ENCODE measurements at places on chromosomes 12 and 14.

DNA sequence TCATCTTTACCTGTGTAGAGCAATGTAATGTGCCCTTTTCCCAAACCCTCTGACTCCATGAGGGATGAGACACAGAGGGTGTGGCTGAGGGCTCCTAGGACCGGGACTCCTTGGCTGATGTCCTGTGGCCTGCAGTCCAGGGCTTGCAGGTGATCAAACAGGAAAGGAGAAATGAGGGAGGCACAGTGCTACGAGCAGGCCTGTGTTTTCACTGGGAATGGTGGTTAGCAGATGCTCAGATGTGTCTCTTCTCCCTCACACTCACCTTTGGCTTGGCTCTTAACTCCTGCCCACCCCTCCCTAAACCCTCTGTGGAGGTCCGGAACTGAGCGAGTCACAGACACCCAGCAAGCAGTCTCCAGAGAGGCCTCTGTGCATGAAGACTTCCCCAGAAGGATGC lies 254.4 kb downstream of the DAD1 start:
- DNase-seq: no peak

- DNase-seq: no peak
These were observed 298.9 kb downstream of the PCNX1 start for GRCh38 chr14:71206123-71206522.

DNA sequence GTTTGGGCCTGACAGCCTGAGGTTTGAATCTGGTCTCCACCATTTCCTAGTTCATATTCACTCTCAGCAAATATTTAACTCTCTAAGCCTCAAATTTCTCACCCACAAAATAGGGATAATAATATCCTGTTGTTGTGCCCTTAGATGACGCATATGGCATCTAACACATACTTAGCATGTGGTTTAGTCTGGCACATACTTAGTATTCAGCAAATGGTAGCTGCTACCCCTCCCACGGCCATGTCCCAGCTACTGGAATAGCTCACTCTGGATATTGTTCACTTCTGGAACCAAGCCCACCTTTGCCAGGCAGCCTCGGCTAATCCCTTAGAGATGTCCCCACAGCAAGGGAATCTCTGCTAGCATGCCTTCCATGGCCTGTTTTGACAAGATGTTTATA lies 53.3 kb downstream of the BICD1 start:
- DNase-seq: no peak

GRCh38 chr12:26126340-26127284 lies 1.8 kb upstream of the BHLHE41 start:
- no peak for DNase-seq

- no peak for DNase-seq
These were observed 3.1 kb downstream of the PRKAB1 start for GRCh38 chr12:119671070-119671469.

- no peak for DNase-seq
These were observed 1.1 kb upstream of the INSM2 start for GRCh38 chr14:35532783-35533356.

- DNase-seq: no peak
These were observed 92.0 kb downstream of the SLC2A13 start for GRCh38 chr12:40013847-40014246.

- DNase-seq: no peak
These were observed 5.0 kb downstream of the REM2 start for GRCh38 chr14:22887990-22888378.

- DNase-seq: no peak
These were observed 30.9 kb downstream of the ERGIC2 start for GRCh38 chr12:29350080-29350479.

DNA sequence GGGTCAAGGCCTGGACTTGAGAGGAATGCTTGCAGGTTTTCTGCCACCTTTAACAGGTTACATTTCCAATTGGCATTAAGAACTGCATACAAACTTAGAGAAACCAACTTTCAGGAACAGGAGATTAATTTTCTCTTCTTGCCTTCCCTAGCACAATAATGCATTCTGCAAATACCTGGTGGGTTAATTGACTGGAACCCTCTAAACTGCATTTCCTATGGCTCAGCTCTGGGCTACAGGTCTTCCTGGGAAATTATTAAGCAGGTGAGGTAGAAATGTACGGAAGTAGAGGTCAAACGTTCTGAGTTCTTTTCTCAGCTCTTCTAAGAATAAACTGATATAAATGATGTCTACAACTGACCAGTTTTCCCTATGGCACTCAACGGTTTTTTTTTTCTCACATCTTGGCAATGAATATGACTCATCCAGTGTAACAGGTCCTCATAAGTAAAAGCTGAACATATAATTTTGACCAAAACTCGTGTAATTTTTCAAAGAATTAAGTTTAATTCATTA lies 144.9 kb upstream of the PELI2 start:
- no peak for DNase-seq

DNA sequence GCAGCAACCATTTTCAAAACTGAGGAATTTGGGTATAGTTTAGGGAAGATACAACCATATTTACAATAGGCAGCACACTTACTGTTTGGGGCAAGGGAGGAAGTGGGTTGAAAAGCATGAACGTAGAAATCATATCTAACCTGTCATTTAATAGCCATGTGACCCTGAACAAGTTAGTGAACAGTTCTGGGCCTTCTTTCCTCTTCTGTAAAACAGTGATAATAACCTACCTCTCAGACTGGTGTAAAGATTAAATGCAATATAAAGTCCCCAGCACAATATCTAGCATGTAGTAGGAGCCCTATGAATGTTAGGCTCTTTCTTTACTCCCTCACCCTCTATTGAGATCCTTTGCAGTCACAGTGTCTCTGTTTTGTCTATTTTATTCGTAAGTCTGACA lies 33.5 kb downstream of the A2ML1 start:
- DNase-seq: no peak

DNA sequence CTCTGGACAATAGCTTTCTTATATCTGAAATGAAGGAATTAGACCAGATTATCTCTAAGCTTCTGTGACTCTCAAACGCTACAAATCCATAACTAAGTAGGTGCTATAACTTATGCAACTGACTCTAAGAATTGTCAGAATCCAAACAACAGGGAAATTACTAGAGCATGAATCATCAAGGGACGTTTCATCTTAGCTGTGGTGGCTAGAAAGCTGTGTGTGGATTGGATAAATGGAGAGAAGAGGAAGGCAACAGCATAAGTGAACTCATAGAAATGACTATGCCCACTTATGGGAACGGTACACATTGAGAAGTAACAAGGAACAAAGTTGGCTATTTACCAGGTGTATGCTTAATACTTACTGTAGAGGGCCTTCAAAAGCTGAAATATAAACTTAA lies 96.0 kb upstream of the NEDD1 start:
- no peak for DNase-seq

DNA sequence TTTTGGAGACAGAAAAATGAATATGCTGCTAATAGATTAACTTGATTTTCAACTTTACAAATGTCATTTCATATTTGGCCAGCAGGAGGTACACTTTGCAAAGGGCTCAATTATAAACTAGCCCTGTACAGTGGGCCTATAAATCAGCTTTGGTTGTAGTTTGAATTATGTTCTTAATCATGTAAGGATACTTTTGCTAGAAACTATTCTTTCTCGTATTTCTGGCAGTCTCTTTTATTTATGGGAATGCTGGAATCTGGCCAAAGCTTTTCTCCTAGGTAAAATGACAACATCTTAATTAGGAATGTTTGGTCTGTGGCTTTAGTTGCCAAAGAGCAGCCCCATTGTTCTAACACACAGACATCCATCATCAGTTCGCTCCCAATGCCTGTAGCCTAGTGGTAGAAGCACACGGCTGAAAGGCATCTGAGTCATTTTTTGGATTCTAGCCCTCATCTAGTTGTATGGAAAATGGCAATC lies 1322.3 kb upstream of the SEL1L start:
- DNase-seq: no peak

GRCh38 chr12:95014554-95014953 lies 11.1 kb upstream of the NDUFA12 start:
- DNase-seq: no peak

DNA sequence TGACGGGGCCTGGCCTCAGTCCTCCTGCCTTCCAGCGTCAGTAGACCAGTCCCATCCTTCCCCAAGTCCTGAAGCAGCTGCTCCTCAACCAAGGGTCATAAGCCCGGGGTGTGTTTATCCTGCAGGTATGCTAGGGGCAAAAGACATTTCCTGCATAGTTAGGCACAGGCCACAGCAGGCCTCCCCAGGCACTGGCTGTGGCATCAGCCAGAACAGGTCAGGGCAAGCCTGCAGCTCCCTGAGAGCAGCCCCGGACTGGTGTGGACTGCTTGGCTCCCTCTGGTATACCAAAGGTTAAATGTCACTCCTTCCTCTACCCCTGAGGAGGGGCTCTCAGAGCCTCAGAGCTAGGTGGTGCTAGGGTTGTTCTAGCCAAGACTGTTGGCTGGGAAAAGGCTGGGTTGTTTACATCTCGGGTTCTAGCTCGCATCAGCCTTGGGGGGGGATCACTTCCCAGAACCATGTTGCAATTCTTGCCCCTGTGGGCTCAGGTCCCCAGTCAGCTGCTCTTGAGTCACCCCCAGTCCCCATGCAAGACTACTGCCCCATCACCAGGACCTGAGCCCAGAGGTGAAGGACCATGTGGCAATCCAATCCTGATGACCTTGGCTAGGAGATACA lies 2.9 kb downstream of the MMP14 start:
- DNase-seq: no peak

DNA sequence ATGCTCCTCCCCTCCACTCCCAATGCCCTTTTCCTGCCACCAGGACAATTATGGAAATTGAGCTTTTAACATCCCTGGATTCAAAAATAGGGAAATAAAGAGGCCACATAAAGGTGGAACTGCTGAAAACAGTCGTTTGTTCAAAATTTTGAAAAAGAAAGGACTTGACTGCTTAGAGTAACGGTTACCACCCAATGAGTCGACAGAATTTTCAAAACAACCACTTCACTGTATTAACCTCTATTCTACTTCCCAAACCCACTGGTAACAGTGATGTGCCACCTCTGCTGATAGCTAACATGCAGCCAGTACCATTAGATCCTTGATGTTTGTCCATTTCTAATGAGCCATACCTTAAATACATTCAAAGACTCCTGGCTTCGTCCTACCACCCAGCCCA lies 4.9 kb downstream of the ST8SIA1 start:
- no peak for DNase-seq

DNA sequence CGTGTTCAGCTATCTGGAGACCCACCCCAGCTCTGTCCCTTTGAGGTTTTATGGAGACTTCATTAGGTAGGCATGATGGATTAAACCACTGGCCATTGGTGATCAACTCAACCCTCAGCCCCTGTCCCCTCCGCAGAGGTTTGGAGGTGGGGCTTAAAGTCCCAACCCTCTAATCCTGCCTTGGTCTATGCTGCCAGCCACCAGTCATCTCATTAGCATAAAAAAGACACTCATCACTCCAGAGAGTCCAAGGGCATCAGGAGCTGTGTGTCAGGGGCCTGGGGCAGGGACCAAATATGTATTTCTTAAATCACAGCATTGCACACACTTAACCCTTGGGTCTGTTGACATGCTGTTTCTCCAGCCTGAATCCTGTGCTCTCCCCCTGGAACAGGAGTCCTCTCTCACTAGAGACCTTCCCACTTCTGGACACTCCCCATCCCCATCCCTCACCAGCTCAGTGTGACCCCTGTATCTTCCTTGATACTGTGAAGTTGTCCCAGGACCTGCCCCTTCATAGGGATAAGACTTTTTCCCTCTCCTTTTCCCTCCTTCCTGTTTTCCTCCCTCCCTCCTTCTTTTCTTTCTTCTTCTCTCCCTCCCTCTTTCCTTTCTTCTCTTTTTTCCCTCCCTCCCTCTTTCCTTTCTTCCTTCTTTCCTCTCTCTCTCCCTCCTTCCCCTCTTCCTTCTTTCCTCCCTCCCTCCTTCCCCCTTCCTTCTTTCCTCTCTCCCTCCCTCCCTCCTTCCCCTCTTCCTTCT lies 54.7 kb upstream of the CLMN start:
- no peak for DNase-seq

DNA sequence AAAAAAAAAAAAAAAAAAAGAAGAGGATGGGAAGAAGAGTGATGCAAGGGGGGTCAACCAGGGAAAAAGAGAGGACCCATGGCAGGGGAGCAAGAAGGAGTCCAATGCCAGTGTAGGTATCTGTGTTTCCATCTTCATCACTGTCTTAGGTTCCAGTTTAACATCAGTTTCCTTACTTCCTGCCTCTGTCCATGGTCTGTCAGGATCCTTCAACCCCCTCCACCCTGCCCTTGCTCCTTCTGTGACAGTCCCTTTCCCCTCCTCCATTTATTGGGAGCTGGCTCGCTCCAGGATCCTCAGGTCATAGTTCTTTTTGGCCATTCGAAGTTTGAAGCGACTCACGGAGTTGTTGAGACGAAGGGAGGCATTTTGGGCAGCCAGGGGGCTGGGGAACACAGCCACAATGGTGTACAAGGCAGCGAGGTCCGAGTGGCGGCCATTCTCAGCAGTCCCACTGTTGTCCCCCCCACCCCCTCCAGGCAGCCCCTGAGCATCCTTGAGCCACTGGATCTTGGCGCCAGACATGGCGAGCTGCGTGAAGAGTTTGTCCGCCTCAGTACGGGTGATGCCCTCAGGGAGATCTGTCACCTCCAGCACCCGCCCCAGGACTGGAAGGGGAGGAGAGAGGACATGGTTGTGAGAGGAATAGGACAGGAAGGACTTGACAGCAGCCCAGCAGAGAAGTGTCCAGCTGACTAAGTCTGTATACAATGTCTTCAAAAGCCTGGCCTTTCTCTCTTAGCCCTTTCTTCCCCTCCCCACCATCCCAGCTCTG lies 3.7 kb upstream of the STAC3 start:
- no peak for DNase-seq

GRCh38 chr14:95442633-95443021 lies 73.8 kb downstream of the SYNE3 start:
- peak; percentile 65 for DNase-seq

Data from effector memory CD8-positive, alpha-beta T cell (primary cell).